ENCODE measurements at places on chromosomes 1 and 21.

- DNase-seq, result no peak
Measured at GRCh38 chr1:151806170-151806569, 951 bp upstream of the LINGO4 start.

DNA sequence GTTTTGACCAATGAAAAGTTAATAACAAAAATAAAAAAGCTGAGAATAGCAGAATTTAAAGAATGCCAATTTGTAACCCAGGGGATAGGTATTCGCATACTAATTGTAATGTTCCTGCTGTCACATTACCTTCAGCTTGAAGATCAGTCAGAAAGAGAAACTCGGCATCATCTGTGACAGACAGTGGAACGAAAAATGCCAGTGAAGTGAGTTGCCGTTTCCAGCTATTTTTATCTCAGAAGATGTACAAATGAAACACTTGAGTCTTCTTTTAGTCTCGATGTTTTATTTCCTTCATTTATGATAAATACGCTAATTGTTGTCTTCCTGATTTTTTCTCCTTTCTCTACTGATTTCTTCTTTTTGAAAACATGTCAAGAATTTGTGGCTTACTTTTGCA lies 26.1 kb downstream of the RGS21 start:
- DNase-seq, result no peak

- no peak for DNase-seq
Measured at GRCh38 chr21:44927587-44928461, 7.1 kb upstream of the ITGB2 start.

DNA sequence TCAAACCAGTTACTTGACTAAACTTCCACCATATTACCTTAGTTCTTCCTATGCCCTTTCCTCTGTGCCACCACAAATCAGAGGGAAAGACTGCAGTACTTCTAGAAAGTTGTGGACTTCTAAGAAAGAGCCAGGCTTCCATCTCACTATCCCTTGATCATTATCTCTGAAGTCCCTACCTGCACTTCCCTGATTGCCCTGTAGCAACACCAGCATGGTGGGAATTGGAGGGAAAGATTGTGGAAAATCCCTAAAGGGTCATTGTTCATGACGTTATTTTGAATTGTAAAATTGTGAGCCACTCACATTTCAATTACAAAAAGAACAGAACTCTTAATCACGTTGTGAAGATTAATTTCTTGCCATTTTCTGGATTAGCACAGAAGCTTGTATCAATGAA lies 23.4 kb upstream of the KIAA1614 start:
- DNase-seq, result no peak

GRCh38 chr1:31571340-31572295 lies 4.7 kb upstream of the TINAGL1 start:
- DNase-seq, result no peak

- no peak for DNase-seq
Measured at GRCh38 chr1:77550135-77550534, 132.3 kb downstream of the ZZZ3 start.

DNA sequence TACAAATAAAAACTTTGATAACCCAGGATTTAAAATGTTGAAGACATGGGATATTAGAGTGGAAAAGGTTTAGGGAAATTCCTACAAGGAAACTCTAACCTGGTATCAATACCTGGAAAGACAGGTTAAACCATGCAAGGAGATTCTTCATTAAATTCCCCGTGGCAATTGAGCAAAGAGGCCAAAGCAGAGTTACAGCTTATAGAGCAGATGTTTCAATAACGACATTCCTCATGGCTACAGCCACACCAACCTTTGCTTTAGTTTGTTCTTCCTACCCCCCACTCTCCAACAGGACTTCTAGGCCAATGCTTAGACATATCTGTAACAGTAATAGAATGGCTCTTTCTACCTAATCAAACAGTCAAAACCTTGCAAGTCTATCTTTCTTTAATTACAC lies 271.3 kb downstream of the COL11A1 start:
- no peak for DNase-seq

- no peak for DNase-seq
Measured at GRCh38 chr1:63710761-63711380, 62.9 kb upstream of the ROR1 start.

DNA sequence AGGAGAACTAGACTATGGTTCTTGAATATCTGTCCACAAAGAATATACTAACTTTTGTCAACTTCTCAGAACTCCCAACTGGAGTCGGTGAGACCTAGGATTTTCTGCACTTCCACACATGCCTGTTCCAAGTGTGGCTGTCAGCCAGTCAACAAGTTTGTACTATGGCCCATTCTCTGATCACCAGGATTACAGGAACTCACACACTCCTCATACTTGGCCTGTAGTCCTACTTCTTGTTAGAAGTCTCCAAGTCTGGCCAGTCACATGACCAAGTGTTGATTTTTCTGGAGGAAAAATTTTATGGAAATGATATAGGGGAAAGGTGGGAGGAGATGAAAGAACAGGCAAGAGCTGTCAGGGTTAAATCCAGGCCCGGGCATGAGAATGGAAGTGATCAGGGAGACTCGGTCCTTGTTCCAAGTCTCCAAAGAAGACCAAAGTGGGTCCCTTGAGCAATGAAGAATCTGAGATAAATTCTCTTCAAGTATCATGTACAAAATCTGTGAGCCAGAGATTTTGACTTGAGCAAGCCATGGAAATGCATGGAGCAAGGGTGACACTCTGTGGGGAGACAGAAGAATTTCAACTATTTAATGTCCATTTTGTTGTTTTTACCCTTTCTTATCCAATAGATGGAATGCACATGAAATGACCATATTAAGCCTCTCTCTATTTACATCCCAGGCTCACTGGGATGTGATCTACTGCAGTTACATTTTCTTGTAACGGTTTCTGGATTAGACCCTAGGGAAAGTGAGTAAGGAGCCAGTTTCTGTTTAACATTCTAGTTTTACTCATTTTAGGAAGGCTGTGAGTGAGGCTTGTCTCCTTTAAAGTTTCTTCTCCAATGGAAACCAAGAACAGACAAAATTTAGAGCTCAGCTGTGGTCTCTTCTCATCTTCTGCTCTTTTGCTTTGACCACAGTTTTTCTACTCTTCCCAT lies 320.9 kb downstream of the ASTN1 start:
- DNase-seq, result peak; percentile 22

DNA sequence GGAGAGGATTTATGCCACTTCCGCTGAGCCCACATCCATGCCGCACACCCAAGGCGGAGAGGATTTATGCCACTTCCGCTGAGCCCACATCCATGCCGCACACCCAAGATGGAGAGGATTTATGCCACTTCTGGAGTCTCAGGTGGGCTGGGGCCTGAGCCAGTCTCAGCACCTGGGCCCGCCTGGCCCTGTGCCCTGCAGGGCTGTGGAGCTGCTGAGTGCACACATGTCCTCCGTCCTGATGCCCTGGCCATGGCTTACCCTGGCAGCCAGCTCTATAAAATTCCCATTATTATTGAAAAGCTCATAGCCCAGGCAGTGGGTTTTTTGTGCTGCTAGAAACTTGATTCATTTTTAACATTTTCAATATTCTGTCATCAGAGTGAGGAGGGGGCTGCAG lies 89.8 kb upstream of the TMEM51 start:
- DNase-seq, result no peak

DNA sequence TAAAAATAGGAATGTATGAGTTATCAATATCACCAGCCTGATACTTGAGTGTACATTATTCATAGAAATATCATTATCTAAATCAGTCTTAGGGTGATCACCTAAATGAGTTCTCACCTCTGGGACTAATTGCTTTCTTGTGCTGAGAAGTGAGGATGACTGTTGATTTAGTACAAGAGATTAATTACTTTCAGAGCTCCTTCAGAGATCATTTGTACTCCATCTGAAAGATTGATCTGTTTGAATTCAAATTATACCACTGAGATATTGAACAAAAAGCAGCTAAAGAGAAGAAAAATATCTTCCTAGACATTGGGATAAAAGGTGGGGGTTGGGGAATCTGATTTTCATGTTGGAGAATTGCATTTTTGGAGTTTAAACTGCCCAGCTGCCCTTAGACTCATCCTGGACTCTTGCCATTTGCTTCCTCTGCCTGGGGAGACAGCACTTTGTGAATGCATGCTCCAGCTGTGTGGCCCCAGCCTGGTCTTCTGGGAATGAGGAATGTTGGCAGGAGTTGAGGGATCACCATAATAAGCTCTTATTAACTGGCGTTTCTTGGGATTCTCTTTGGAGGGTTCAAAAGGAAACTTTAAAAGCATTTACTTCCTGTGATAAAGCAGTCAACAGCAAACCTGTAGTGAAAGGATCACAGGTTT lies 19.7 kb upstream of the PGBD2 start:
- no peak for DNase-seq

GRCh38 chr1:151641229-151641628 lies 29.4 kb downstream of the SNX27 start:
- DNase-seq, result no peak

- no peak for DNase-seq
Measured at GRCh38 chr1:206050655-206051235, 2.2 kb upstream of the RHEX start.

DNA sequence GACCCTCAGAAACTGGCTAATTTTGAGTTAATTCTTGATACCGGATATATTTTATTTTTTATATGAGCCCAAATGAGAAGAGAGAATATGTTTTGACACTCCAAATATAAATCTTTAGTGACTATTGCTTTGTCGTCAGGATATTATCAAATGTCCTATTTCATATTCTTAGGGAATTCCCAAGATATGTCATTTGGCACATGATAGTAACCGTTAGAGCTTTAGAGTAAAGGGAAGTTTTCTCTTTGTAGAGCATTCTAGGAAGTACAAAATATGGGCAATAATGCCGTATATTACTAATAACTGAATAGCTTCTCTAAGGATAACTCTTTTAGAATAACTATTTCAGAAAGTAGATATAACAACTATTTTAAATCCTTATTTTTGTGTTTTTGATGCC lies 8.3 kb upstream of the AMY2B start:
- DNase-seq, result no peak

DNA sequence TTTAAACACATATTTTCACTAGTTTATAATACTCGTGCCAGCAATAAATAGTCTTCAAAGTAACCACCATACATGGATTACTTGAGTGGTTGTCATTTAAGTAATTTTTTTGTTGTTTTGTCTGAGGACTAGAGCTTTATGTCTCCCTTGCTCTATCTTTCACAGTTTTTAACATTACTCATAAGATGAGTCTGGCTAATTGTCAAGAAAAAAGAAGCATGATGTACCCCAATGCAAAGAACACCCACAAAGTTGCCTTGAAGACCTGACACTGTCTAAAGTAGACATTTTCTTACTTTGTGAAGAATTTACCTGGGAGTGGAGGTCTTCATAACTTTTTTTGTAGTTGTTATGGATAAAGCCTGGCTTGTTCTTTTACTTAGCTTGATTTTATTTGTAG lies 210.4 kb upstream of the BRINP3 start:
- DNase-seq, result no peak

DNA sequence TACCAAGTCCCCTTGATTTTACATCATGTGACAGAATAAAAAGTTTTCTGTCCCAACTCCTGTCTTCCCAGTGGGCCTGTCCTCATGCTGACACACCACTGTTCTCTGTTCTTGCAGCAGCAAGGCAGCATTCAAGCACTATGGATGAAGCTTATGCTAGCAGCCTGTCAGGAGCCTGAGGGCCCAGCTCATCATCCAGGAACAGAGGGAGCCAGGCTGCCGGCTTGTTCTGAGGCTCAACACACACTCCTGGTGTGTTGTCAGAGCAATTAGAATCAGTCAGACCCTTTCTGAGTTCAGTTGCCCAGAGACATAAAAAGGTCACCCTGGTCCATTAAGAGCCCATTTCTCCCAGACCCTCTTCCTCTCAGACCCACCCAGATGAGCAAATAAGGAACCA lies 282.9 kb downstream of the SEC16B start:
- DNase-seq, result no peak

DNA sequence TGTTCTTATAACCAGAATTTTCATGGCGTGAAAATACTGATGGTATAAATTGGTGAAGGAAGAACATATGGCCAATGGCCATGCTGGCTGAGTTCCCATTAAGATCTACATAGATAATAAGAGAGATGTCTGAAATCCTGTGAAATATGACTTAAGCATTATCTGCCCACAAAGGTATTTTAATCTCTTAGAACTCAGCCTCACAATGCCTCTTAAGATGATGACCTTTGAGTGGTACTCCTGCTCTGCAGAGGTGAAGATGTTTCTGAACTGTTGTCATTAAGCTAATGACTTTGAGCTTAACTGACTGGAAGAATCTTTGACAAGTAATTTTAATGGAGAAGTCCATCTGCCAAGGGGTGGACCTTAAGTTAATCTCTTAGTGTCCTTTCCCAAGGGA lies 148.7 kb downstream of the ZNF326 start:
- DNase-seq, result no peak

GRCh38 chr1:31248276-31248675 lies 8.6 kb upstream of the NKAIN1 start:
- DNase-seq, result no peak

- no peak for DNase-seq
Measured at GRCh38 chr21:42473498-42474042, 22.5 kb downstream of the RSPH1 start.

DNA sequence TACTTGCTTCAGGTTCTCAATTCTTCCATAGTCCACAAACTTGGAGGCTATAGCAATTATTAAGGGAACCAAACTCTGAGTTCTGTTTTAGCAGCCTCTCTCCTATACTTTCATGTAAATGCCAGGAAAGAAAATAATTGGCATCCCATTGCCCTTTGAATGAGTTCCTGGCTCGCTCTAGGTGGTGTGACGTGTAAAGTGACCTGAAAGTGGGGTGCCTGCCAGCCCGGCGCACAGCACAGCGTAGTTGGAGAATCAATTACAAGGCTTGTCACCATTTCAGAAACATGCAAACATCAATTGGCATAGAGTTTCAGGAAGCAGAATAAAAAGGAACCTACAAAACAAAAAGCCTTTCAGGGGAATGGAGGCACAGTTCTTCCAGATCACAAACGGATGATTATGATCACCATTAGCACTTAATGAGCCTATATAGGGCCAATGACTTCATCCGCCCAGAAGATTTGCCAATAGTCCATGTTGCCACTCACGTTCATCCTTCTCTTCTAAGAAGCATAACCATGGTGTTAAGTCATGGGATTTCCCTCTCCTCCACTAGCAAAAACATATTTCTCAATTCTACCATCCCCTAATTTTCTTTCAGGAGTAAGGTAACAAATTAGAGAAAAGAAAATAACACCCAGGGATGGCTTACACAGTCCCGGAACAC lies 354.6 kb upstream of the ADGRL2 start:
- DNase-seq, result no peak

DNA sequence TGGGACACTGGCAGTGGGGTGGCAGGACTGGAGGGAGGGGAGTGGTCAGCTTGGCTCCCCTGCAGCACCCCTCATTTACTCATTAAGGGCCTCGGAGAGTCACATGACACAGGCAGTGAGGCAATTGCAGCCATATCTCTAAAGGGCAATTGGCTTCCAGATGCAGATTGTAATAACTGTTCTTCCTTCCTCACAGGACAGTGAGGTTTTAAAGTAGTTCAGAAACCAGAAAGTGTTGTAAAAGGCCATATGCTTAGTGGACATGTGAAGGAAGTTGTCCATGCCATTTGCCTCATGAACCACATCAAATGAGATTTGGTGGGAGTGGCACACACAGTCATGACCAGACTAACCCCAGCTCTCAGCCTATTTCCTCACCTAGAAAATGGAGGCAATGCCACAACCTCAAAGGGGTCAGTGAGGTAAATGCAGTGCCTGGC lies 11.1 kb downstream of the MTX1 start:
- DNase-seq, result no peak

GRCh38 chr1:215793180-215793579 lies 226.1 kb downstream of the KCTD3 start:
- peak; percentile 42 for DNase-seq

- no peak for DNase-seq
Measured at GRCh38 chr1:6545276-6546112, 8.8 kb downstream of the NOL9 start.

GRCh38 chr1:171290621-171291020 lies 23.4 kb upstream of the FMO4 start:
- DNase-seq, result no peak

- DNase-seq, result no peak
Measured at GRCh38 chr1:154344977-154345837, 19.9 kb downstream of the ATP8B2 start.
